ENCODE measurements at places on chromosomes 7 and 10.

- DNase-seq: no peak
Measured at GRCh38 chr10:122988501-122988900, 8.3 kb downstream of the PSTK start.

DNA sequence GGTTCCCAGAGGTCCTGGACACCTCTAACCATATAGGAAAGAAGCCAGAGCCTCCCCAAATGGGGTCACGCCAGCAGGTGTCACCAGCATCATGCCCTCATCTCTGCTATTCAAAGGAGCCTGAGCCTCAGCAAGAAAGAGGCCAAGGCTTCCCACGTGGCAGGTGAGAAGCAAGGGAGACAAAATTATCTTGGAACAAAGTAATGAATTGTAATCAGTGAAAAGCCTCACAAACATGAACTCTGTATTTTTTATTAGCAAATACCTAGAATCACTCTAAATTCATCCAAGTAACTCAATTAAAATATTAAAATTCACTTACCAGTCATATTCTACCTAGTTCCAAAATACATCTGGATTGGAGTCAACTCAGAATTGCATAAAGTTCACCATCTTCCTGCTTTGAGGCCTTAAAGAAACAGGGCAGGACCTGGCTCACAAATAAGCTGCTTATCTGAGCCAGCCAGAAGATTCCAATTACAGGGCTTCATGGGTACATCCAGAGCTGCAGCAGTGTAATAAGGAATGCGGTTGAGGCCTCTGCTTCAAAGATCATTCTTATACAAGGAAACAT, 68.7 kb downstream of the SGMS1 start:
- no peak for DNase-seq

DNA sequence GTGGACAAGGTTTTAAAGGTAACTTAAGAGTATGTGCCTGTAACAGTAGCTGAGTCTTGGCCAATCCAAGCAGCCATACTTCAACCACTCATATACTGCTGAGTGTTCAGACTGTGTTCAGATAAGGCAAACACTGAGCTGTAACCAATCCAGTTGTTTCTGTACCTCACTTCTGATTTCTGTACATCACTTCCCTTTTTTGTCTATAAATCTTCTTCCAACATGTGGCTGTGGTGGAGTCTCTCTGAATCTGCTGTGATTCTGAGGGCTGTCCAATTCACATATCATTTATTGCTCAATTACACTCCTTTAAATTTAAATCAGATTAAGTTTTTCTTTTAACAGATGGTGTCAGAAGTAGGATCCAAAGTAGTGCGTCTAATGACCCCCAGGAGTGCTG, 149.5 kb upstream of the PHF14 start:
- no peak for DNase-seq

DNA sequence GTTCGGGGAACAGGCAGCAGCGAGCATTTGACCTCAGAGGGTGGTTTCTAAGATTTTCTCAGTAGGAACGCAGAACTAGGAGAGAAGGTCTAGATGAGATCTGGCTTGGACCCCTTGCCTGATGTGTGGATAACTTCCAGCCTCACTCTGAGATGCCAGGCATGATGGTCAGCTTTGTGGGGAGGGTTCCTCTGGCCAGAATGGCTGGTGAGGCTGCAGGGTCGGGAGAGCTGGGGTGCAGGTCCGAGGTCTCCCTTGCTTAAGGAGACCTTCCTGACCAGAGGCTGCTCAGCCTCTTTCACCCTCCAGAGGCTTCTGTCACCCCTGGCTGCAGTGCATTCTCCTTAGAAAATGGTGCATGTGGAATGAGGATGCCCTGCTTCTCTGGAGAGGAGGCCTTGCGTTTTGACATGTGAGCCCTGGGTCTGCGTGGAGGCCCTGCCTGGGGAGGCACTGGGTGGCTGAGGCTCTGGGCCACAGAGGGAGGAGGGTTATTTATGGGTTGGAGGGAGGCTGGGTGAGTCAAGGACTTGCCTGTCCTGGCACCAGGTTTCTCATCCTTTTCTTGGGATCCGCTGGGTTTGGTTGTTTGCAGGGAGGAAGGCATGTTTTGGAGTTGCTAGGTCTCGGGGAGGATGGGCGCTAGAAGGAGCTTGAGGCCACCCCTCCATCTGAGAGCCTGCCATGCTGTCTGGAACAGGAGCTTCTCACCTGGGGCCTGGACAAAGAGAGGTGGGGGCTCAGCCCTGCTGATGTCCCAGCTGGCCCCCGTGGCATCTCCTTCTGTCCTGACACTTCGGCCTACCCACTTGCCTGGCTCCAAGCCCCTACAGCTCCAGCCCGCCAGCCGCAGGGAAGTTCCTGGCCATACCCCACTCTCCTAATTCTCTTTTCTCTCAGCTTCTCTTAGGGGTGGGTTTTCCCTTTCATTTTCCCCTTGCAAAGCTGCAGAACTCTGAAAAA, 3.9 kb downstream of the FAM241B start:
- no peak for DNase-seq

GRCh38 chr10:34109952-34110702, 705.0 kb downstream of the PARD3 start:
- DNase-seq: no peak

DNA sequence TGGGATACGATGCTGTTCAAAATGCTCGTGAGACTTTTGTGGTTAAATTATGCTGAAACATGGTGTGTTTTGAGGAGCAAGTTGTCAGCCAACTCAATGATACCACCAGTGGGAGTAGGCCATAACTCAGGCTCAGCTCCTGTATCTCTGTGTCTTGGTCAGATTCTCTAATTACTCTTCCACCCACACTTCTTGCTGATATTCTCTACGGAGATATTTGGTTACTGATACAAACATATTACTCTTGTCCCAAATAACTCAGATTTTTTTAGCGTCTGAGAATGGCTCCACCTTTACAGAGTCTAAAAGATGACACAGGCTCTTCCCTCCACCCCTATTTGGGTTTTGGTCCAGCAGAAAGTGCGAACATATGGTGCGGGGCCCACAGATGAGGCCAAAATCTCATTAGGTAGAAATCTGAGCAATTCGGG, 168.9 kb downstream of the PKD1L1 start:
- no peak for DNase-seq

- DNase-seq: no peak
Measured at GRCh38 chr7:147509541-147510200, 1080.9 kb upstream of the C7orf33 start.

GRCh38 chr7:138556771-138557484, 96.9 kb downstream of the TRIM24 start:
- DNase-seq: no peak

DNA sequence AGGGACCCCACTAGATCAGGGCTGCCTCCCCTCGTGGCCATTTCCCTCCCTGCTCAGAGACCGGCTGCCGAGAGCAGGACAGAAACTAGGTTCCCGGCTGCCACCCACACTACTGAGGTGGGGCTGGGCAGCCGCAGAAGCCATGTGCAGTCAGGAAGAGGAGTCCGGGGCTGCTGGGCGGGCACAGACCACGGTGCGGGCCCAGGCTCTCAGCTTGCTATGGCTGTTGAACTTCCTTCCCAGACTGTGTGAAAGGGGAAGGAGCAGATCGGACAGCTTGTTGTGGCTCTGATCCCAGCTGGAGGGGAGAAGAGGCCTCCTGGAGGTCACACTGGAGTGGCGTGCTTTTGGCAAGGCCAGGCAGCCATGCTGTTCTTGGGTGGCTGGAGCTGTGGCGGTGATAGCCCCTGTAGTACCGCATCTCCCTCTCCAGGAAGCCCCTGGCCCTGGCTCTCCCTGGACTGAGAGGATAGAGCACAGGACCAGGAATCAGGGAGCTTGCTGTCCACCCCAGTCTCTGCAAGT, 56.8 kb downstream of the HK1 start:
- no peak for DNase-seq

DNA sequence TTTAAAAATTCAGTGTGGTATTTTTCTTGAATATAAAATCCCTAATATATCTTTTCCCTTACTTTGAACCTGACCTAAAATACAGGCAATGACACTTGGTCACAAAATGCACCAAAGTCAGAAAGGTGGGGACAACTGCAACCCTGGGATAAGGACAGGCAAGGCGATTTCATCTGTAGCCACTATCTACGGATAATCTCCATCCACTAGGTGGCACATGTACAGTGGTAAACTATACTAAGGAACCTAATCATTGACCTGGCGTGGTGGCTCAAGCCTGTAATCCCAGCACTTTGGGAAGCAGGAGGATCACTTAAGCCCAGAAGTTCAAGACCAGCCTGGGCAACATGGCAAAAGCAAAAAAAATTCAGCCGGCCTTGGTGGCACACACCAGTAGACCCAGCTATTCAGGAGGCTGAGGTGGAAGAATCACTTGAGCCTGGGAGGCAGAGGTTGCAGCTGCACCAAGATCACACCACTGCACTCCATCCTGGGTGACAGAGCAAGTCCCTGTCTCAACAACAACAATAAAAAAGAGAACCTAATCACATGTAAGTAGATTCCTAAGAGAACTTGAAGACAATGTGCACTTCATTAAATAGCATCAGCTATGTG, 98.9 kb downstream of the KMT2C start:
- no peak for DNase-seq

GRCh38 chr7:87475359-87476178, at the start of gene ABCB4:
TSS of gene ABCB4 (minus strand) at chr7:87475680. CDS start at chr7:87475465, 215 bp downstream.
- no peak for DNase-seq

DNA sequence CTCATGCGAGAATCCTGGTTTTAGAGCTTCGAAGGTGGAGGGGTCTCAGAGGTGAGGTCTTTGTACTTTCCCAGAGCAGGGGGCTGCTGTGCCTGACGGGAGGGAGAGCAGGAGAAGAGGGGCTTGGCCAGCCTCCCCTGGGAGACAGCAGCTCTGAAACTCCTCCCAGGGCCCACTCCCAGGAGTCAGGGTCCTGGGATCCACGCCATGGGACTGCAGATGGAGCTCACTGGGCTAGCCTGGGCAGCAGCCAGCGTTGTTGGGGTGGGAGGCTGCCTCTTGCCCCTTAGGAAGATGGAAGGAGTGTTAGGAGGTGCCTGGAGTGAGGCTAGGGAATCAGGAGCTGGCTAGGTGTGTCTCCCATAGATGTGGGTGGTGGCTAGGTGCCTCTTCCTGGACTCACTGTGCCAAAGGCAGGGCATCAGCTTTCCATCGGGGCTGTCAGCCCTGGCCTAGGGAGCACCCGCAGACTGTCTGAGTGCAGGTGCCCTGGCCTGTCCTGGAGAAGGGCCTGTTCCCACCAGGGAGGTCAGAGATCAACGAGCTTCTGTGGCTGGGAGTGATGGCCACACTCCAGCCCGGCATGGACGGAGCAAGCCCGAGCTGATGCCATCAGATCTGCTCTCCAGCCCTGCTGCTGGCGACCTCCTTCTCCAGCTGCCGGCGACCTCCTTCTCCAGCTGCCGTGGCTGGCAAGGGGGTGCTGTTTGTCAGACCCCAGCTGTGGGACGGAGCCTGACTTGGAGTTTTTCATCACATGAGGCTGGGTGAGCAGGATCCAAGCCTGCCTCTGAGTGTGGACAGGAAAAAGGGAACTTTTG, 111.3 kb downstream of the PTPN20 start:
- DNase-seq: no peak

DNA sequence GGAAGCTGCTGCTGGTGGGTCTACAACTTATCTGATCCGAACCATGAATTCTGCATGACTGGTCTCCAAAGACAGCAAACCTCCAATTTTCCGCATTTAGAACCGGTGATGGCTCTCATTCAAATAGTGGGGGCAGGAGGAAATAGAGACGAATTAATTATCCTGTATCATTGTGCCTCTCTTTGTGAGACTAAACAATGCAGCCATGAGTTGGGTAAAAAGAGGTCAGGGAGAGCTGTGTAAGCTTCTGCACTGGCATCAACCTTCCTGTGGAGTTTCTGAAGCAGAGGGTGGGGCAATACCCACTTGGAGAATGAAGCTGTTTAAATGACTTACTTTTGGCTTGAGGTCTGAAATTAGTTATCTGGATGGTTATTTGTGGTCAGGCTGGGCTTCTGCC, 266.4 kb downstream of the SORCS3 start:
- no peak for DNase-seq

DNA sequence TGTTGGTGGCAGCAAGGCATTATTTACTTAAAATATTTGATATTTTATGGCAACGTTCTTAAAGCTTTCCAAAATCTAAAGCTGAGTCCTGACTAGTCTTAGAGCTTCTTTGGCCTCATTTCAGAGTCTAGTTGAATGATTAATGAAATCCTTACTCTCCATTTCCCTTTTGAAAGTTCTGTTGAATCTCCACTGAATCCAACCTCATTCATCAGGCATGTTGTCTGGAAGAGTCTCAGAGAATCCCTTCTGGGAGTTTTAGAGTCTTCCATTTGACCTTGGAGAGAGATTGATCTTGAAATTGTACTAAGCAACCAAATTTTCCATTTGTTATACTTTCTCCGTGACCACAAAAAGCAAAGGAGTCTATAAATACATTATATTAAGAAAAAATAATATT, 198.5 kb upstream of the TMEM196 start:
- no peak for DNase-seq

DNA sequence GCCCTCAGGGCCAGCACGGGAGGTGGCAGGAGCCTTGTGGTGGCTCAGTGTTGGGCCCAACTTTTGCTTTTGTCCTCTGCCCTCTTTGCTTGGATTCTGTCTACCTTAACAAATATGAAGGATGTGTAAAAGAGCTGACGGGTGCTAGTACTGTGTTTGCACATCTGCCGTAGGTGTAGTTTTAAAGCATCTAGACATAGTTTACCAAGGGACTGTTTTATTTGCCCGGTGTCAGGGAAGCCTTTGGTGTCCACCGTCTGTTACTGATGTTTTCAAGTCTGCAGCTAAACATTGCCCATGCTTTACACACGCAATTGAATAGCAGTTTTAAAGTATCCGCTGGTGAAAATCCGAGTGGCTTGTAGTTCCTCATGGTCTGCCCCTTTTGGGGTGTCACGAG, 87.8 kb downstream of the DYNC2I1 start:
- no peak for DNase-seq

- no peak for DNase-seq
Measured at GRCh38 chr10:43203448-43204041, 63.3 kb downstream of the RASGEF1A start.

All from stimulated activated CD4-positive, alpha-beta T cell treated with anti-CD3 and anti-CD28 coated beads, TNF-alpha, amount 100 ng/mL, for 48 hours (primary cell).